Uterus (tissue), 4 donors: ENCODE measurements at places on chromosomes 7 and 10.

DNA sequence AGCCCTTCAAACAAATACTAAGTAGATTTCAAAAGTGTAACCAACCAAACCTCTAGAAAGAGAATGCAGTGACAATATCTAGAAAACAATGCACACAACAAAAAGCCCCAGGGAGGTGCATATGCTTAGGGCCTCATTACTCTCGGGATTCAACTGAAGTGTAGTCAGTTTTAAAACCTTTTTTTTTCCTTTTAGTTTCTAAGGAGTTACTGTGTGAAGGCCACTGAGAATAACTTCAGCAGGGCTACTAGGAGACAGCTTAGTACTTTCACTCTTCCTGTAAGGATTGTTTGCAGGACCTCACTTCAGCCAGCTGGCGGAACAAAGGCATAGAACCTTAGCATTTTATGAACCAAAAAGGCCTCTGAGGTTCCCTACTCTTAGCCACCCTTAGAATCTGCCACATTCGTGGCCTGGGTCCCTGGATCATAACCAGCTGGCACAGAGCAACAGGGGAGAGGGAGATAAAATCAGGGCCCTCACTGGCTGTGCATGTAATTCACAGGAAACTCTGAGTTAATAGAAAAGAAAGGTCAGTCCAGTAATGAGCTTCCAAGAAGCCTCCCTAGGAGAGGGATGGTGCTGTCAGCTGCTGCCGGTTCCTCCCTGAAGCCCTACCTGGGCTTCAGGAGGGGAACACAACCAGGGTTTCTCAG is 3.6 kb downstream of the VOPP1 start:
- no peak for DNase-seq

GRCh38 chr10:95474228-95475002 is 86.8 kb downstream of the SORBS1 start:
- no peak for DNase-seq

GRCh38 chr10:48511875-48512231 is 93.0 kb downstream of the ARHGAP22 start:
- no peak for DNase-seq

DNA sequence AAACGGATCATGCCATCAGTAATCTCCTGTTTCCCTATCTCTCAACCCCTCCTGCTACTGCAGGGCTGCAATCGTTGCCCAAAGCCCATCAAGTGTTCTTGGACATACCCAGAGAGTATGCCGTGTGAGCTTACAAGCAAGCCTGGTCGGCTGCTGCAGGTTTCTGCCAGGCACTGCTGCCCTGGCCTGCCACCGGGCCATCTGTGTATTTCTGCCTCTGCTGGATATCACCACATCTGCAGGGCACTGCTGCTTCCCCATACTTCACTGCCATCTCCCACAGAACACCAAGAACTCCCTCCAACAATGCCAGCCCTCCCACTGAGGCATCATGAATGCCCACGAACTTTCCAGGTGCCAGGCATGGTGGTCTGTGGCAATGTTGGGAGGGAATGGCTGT is 138.2 kb upstream of the SORCS3 start:
- DNase-seq: no peak

DNA sequence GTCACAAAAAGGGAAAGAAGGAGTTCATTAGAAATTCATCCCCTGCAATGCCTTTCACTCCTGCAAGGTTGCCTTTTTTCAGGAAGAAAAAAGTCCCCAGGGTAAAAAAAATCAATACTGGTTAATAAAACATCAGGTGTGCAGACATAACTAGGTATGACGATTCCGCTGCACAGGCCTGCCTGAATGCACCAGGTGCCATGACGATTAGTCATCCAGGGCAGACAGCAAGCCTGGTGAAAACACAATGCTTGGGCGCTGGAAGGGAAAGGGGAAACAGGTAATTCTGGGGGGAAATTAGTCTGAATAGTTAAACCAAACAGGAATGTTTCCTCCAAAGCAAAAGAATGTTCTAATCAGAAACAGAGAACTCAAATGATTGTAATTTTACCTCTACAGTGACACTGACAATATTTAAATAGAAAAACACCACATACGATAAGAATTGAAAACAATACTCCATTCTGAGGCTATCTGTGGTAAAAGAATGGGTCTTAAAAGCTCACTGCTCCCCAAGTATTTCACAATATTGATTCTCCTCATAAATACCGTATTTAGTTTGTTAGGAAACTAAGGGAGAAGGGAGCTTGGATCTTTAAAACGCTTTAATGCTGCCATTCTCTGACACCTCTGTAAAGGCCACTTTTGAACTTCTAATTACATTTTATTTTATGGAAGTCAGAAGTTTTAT is 45.2 kb downstream of the VPS41 start:
- no peak for DNase-seq

- DNase-seq: no peak
Observed at GRCh38 chr7:83782628-83783027, 133.7 kb upstream of the SEMA3E start.

- DNase-seq: no peak
Observed at GRCh38 chr10:94223702-94224370, 138.9 kb downstream of the NOC3L start.

DNA sequence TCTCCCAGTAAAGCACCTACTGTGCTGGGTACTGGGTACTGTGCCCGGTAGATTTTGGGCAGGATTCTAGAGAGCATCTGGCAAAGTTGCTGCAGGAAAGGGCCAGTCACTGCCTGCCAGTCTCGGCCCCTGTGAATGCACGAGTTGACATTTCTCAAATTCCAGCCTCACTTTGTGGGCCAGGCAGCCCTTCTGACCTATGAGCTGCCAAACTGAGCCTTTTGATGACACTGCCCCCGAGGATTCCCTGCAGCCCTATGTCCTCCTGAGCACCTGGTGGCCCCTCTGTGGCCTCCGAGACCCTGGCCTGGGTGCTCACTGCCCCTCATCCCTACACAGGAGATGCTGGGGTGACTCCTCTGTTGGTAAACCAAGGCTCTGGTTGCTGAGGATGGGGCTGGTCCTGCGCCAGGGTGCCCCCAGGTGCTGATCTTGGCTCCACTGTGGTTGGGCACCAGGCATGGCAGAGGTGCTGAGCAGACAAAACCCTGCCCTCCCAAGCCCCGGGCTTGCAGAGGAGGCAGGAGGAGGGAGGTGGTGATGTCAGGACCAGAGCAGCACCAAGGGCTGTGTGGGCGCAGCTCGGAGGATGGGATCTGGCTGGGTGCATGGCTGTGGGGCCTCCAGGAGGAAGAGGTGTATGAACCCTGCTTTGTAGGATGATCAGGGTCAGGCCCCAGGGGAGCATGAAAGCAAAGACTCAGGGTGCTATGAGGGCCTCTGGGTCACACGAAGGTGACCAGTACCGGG is 16.2 kb downstream of the LHPP start:
- no peak for DNase-seq

- no peak for DNase-seq
Observed at GRCh38 chr10:36269222-36269621, 627.1 kb upstream of the FZD8 start.

- DNase-seq: no peak
Observed at GRCh38 chr10:72016608-72017300, 52.6 kb downstream of the CHST3 start.

DNA sequence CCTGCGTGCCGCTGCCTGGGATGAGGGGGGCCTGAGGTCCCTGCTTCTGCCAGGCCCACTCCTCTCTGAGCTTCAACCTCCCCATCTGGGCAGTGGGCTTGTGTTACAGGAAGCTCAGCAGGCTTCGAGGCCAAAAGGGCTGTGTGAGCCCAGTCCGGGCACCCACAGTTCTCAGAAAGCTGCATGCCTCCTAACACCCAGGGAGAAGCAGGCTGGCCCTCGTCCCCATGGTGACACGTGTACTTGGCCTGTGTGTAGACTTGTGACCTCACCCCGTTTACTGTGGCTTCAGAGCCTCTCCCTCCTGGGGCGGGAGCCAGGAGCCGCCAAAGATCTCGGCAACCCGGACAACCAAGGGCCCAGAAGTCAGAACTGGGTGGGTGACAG is 2.2 kb upstream of the GRIFIN start:
- DNase-seq: peak; percentile 76

DNA sequence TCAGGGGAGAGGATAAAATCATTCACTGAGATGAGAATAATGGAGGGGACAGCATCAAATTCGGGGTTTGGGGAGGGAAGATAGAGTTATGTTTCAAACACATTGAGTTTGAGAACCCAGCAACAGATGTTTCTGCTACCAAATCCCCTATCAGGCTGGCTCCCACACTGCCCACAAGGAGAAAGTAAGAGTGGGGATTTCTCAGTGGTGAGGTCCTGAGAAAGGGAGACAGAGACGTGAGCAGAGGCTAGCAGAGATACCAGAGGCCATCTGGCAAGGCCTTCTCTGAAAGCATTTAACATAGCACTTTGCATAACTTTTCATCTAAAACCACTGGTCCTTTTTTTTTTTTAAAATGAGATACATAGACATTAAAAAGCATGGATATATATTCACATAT is 7.8 kb upstream of the SLF2 start:
- no peak for DNase-seq

- no peak for DNase-seq
Observed at GRCh38 chr10:78919181-78919966, 149.4 kb upstream of the ZMIZ1 start.

- no peak for DNase-seq
Observed at GRCh38 chr7:25821225-25821624, 330.8 kb upstream of the NFE2L3 start.

DNA sequence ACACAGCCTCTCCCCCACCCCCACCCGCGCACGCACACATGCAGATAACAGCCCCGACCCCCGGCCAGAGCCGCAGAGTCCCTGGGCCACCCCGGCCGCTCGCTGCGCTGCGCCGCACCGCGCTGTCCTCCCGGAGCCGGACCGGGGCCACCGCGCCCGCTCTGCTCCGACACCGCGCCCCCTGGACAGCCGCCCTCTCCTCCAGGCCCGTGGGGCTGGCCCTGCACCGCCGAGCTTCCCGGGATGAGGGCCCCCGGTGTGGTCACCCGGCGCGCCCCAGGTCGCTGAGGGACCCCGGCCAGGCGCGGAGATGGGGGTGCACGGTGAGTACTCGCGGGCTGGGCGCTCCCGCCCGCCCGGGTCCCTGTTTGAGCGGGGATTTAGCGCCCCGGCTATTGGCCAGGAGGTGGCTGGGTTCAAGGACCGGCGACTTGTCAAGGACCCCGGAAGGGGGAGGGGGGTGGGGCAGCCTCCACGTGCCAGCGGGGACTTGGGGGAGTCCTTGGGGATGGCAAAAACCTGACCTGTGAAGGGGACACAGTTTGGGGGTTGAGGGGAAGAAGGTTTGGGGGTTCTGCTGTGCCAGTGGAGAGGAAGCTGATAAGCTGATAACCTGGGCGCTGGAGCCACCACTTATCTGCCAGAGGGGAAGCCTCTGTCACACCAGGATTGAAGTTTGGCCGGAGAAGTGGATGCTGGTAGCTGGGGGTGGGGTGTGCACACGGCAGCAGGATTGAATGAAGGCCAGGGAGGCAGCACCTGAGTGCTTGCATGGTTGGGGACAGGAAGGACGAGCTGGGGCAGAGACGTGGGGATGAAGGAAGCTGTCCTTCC is 620 bp downstream of the EPO start:
- DNase-seq: no peak
